AG10803 (cell line): ENCODE measurements at places on chromosomes 1 and 21.
A peak's percentile ranks its signal among the peaks of the same experiment; 100 is the strongest.

GRCh38 chr21:36403713-36404112, 18.5 kb downstream of the CHAF1B start:
- no peak for DNase-seq

GRCh38 chr21:42564561-42564971, 50.9 kb downstream of the SLC37A1 start:
- DNase-seq: no peak

- no peak for DNase-seq
Measured at GRCh38 chr1:151991663-151992302, 1.9 kb downstream of the S100A10 start.

DNA sequence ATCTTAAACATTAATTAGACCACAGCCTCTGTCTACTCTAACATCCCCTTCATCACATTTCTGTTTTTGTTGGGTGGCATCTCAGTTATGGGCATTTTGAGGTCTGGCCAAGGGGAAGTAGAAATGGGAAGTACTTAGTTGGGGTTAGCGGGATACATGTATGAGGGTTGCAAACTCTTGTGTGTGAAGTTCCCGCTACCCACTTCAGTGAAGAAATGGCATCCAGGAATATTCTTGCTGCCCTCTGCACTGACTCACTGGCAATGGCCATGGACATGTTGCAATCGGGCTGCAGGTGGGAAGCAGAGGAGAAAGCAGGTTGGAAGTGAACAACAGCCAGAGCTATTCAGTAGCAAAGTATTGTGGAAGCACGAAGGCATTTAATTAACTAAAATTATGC, 7.4 kb downstream of the CD48 start:
- no peak for DNase-seq

- DNase-seq: no peak
Measured at GRCh38 chr1:216923601-216924000, 200.4 kb upstream of the ESRRG start.

- DNase-seq: peak; percentile 11
Measured at GRCh38 chr1:19156676-19157075, 53.4 kb downstream of the UBR4 start.

- no peak for DNase-seq
Measured at GRCh38 chr21:31418377-31419001, 74.4 kb upstream of the TIAM1 start.
